ENCODE measurements at places on chromosomes 4 and X.

- DNase-seq, result no peak
Measured at GRCh38 chrX:106397788-106398538, 213.8 kb upstream of the RADX start.

GRCh38 chr4:41532336-41532735 is 5.6 kb upstream of the LIMCH1 start:
- DNase-seq, result no peak

DNA sequence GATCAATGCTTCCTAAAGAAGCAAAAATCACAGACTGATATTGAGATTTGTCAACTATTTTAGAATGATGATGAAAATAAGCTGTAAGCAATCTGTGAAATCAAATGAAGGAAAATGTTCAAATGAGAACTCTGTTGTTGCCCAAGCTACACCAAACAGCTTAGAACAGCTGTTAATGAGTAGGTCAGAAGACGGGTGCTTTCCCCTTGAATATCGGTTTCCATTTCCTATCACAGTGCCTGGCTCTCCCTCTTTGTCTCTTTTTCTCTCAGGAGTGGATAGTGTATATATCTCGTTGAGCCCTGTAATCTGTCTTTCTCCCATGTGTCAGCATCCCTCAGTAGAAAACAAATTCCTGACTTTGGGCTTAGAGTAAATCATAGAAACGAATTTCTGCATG is 1592.9 kb upstream of the TENM3 start:
- no peak for DNase-seq

DNA sequence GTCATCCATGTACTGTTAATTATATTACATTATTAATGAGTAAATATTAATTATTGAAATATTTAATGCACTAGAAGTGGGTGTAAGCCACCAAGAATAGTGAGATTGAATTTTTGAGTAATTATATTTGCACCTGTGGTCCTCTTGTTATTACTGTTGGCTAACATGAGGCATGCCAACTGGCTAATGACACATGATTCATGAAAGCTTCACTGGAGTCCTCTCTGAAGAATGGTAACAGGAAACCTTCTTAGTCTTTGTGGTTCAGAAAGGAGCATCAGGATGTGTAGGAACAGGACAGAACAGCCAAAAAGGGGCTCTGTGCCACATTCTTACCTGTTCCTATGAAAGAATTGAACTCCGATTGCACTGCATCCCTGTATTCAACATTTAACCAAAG is 65.2 kb downstream of the SLC4A4 start:
- no peak for DNase-seq

DNA sequence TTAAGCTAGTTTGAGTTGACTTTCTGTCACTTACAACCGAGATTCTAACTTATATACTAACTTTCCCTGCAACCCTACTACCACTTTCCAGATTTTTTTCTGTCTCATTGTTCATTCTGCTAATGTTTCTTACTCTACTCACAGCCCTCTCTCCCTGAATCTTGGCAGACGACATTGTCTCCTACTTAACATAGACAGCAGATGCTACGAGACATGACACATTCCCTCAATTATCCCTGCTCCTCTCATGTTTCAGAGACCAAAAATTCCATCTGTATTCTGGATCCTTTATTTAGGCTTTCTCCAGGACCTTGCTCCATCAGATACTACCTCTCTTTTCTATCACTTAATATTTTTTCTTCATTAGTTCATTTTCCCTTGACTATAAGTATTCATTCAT is 379.1 kb upstream of the TEX13C start:
- DNase-seq, result no peak

GRCh38 chr4:42904986-42905385 is 12.5 kb downstream of the GRXCR1 start:
- peak; percentile 5 for DNase-seq

DNA sequence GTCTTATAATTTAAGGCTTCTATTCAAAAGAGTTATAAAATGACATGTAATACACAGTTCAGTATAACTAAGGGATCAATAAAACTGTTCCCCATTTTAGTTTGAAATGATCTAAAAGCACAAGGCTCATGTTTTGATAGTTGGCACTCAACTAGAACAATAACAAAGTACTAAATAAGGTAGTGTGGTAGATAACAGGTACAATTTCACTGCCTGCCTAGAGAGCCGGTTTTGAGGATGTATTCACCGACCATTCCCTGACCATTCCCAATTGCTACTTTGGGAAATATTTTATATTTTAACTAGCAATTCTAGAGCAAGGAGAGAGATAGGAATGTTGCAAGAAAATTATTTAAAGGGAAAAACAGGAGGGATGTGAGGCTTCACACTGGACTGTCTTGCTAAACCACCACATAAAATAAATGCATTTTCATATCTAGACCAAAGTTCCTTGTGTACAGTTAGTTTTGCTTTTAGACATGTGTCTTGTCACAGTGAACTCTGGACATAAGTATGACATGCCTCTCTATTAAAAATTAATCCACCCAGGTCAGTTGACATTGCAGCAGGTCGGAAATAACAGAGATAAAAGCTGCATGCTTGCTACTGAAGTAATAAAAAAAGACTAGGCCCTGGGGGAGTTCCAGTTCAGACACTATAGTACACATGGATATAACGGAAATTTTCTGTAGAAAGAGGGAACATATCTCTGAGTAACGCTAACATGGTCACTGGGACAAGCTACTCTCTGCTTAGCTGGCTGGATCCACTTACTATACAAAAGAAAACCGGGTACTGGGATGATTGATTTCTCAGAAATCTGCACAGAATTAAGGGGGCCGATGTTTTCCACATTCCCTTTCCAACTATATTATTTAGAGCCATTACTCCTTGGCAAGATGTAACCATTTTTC is 56.3 kb upstream of the NAP1L5 start:
- no peak for DNase-seq

DNA sequence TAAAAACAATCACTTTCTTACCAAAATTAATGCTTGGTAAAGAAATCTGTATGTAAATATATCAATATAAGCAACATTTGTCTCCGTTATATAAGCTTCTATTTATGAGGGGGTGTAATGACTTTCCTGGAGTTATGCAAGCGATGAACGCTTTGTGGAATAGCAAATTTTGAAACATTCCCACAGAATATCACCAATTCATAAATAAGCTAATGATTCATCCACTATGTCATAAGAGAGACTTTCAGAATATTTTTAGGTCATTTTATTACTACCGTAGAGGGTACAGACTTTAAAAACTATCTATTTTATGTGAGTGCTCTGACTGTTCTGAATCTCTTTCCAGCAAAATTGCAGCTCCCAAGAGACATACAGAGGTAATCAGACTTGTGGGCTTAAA is 179.5 kb upstream of the FTHL17 start:
- no peak for DNase-seq

DNA sequence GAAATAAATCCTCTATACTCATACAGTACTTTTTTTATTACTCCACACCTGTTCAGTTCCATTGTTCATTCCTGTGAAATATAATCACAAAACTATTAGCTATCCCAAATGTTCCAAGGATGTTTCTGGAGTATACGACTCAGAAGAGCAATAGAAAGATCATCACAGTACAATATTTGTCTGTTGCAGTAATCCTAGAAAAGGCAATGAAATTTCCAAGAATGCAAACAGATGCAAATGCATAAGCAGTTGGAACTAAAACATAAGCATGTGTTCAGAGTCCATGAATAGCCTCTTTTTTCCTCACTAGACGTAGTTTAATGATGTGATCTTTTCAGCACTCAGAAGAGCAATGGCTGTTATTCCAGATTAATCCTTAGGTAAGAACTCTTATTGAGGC is 55.2 kb downstream of the RTL3 start:
- no peak for DNase-seq

DNA sequence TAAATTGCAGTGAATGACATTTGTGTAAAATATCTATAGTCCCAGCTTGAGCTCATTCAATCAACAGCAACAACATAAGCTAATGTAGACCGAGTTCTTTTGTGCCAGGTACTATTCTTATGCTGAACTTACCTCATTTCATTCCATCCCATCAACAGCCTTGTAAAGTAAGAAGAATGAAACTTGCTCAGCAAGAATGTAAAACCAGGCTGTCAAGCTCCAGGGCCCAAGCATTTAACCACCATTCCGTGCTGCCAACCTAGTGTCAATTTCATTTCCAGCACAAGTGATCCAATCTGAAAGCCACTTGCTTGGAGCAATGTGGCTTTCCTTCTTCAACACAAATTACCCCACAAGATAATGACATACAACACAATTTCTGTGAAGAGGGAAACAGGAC is 36.6 kb downstream of the RASSF6 start:
- no peak for DNase-seq

- DNase-seq, result no peak
Measured at GRCh38 chr4:126558596-126558995, 1074.2 kb upstream of the INTU start.

GRCh38 chr4:152735396-152735859 is 44.1 kb downstream of the TIGD4 start:
- no peak for DNase-seq

GRCh38 chr4:97394653-97395052 is 748.6 kb downstream of the STPG2 start:
- no peak for DNase-seq

- no peak for DNase-seq
Measured at GRCh38 chr4:80897537-80898303, 132.8 kb upstream of the BMP3 start.

DNA sequence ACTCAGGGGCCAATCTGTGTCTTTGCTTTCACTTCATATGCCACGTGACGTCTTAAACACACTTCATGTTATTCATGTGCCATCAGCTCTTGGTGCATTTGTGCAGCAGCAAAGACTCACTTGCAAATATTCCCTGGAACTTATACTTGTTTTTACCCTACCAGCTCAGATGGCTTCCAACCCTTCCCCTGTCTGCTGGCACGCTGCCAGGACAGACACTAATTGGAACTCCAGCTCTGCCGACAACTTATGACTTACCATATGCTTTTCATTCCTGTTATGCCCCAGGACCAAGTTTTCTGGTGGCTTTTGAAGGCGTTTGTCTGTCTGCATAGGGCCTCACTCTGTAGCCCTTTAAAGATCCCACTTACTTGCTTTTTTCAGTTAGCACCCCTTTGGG is 261.7 kb upstream of the GNPDA2 start:
- DNase-seq, result no peak

DNA sequence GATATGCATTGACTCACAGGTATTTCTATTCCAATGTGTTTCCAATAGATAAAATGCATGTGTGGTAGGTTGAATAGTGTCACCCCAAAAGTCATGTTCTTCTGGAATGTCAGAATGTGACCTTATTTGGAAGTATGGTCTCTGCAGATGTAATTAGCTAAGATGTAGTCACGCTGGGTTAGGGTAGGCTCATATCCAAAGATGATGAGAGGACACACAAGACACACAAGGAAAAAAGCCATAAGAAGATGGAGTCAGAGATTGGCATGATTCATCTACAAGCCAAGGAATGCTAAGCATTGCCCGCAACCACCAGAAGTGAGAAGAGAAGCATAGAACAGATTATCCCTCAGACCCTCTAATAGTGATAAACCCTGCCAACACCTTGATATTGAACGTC is 17.5 kb downstream of the ZNF330 start:
- no peak for DNase-seq

DNA sequence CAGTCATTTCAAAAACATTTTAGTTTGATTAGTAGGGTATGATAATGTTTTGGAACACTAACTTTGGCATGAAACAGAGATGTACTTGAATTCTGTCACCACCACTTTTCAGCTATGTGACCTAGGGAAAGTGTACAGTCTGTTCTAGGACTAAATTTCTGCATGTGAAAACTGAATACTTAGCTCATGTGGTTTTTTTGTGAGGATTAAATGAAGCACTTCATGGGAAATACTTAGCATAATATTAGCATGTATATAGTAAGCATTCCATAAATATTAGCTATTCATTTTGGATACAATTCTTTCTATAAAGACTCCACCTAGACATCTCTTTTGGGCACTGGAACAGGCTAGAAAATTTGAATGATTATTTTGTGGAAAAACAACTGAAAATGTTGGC is 1379.4 kb downstream of the RPA4 start:
- DNase-seq, result no peak

DNA sequence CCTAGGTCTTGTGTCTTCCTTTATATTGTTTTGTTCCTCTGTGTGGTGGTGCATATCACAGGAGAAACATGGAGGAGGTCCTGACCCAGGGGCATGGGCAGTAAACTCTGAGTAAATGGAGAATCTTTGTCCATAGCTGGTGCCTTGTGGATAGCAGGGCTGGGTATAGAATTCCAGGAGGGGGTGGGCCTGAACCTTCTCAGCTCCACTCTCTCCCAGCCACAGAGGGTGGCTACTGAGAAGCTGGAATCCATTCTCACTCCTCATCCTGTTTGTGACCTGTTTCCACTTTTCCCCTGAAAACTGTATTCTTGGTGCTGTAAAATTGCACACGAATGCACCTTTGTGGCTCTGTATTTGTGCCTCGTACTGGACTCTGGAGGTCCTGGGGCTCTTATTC is 47.7 kb upstream of the ADRA2C start:
- DNase-seq, result no peak

DNA sequence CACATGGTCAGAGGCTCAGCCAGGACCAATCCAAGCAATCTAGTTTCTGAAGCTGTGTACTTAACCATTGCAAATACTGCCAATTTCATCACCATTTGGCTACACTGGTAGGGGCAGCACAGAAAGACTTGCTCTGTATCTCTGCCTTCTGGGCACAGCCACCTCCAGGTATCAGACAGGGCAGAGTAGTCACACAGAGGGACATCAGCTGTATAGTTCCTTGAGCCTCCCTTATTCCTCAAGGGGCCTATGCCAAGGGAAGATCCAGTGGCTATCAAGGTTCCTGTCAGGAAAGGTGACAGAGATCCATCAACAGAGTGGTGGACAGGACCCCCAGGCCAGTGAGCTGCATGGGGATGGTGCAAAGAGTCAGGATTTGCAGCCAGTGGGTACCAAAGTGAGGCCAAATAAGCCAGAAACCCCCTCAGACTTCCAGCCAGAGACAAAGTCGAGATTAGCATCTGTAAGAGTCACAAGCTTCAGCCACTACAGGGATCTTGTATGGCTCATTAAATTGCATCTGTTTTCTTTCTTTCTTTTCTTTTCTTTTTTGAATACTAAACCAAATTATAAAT is 381.6 kb upstream of the CPEB2 start:
- no peak for DNase-seq

DNA sequence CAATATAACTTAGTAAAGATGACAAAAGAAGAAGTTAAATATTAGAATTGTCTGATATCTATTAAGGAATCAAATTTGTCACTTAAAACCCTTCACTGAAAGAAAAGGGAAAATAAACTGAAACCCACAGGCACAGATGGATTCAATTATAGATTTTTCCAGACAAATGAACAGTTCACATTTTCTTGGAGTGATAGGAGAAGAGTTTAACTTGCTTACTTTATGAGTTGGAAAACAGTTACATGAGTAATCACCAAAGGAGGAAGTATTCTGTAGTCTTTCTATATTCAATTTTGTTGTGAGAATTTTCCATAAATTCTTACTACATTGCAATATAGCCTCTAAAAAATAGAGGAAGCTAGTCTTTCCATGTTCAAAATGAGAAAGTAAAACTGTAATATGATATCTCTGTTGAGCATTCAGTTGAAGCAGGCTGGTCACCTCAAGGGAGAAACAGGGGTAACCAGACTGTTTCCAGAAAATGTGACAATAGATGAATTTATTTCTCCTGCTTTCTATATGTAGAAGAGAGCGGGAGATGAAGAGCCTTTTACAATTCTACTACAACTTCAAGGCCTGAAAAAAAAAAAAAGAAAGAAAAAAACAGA is 330.3 kb upstream of the EPHA5 start:
- no peak for DNase-seq

GRCh38 chr4:138104284-138104680 is 137.9 kb downstream of the SLC7A11 start:
- no peak for DNase-seq
